ENCODE measurements at places on chromosomes 1 and 21.

GRCh38 chr1:99613716-99614115, 32.2 kb upstream of the PALMD start:
- DNase-seq: no peak

DNA sequence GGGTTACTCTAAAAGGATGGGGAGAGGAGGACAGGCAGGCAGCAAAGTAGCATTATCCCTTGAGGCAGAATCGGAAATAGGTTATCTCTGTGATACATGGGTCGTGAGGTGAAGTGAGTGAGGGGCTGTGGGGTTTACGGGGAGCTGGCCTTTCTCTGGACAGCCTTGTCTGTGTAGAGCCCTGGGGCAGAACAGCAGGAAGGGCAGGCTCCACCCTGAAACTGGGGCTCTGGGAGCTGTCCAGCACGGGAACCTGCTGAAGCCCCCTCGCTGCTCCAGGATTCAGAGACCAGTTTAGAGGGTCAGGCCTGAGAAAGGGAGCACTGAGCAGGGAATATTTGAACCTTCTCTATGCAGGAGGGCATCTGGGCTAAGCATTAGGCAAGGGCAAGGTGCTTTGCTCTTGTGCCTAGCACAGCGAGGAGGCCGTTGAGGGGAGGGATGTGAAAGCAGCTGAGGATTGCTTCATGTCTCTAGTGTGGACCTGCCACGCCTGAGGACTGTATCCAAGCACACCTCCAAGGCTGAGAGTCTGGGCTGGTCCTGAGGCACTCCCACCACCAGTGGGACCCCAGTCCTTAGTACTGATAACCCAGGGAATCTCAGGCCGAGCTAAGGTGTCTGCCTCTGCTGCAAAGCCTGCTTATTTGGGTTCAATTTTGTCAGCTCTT, 55.8 kb downstream of the NAV1 start:
- no peak for DNase-seq

DNA sequence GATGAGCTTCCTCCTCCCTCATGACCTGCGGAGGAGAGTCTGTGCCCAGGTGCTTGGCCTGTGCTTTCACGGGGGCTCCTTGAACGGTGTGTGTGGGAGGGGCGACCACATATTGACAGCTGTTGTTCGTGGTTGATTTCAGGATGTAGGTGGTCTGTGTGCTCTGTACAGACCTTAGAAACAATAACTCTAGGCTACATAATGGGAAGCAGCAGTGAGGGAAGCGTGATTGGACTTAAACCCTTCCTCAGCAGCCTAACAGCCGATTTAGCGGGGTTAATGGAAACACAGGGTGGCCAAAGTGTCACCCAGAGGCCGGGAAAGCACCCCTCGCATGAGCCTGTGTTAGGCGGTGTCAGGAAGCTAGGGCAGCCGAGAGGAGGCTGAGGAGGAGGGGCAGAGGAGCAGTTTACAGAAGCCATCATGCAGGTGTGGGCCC, 56.0 kb downstream of the TBCE start:
- DNase-seq: peak; percentile 17

DNA sequence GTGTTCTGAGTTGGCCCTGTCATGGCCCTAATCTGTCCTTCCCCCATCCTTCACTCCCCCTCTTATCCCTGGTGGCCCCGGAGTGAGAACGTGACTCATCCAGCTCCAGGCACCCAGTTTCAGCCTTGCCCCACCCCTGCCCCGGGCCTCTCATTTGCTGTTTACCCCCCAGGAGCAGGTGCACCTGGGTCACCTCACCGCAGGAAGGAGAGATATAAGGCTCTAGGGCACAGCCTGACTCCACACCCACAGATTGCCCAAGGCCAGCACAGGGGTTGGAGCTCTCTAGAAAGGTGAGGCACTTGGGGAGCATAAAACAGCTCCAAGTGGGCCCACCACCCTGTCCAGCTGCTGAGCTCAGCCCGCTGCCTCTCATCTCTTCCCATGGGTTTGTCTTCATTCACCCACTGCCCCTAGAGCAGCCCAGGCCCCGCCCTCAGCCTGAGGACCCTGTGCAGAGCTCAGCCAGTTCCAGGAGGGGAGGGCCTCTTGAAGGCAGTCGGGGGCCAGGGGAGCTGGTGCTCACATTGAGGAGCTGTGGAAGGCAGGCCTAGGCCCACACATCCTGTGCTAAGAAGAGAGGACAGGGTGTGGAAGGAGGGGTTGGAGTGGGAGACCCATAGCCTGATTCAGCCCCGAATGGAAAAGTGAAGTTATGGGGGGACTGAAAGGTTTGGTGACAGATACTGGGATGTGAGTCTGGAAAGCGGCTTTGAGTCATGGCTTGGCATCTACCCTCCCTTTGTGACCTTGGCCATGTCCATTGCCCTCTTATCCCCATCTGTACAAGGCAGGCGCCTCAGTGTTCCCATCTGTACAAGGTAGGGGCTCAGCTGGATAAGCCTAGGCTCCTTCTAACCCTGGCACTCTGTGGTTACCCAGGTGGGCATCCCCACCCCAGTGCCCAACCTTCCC, 16.1 kb upstream of the GPR37L1 start:
- DNase-seq: no peak

- no peak for DNase-seq
Measured at GRCh38 chr21:32383812-32384211, 9.0 kb downstream of the URB1 start.

DNA sequence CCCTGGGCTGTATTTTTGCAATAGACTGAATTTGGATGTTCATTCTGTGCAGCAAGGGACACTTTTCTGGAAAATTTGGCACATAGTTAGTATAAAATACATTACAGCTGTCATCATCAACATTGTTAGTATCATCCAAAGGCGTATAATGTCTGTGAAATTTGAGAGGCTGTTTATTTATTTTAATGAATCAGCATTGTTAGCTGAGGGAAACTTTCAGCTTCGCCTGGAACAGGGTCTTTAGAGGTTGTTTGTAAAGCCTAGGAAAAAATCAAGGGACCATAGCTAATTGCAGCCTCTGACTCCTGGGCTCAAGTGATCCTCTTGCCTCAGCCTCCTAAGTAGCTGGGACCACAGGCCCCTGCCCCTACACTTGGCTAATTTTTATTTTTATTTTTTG, 106.8 kb upstream of the USP24 start:
- DNase-seq: no peak

GRCh38 chr1:37656881-37657280, 22.2 kb upstream of the RSPO1 start:
- no peak for DNase-seq

DNA sequence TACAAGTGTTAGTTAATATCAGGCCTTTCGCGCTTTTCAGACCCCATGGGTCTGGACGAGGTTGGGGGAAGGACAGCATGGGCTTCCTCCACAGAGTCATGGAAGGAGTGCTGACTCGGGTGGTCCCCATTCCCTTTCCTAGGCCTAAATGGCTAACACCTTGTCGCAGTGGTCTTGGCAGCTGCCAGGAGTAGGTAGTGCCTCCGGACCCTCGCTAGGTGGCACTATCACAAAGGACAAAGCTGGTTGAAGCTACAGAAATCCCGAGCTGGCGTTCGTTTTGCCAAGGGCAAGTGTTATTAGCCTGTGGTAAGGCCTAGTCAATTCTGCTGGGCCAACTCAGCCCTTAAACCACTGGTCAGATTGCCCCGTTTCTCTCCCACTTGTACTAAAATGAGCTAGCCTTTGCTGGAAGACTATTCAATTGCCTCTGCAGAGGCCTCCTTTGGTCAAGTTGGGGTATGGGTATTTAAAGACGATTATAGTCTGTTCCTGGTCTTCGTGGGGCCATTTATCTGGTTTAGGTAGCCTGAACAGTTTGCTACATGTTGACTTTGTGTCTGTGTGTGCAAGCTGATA, 1.1 kb upstream of the UBE2Q1 start:
- DNase-seq: peak; percentile 74

- DNase-seq: no peak
Measured at GRCh38 chr1:23559985-23560741, 862 bp upstream of the ID3 start.

DNA sequence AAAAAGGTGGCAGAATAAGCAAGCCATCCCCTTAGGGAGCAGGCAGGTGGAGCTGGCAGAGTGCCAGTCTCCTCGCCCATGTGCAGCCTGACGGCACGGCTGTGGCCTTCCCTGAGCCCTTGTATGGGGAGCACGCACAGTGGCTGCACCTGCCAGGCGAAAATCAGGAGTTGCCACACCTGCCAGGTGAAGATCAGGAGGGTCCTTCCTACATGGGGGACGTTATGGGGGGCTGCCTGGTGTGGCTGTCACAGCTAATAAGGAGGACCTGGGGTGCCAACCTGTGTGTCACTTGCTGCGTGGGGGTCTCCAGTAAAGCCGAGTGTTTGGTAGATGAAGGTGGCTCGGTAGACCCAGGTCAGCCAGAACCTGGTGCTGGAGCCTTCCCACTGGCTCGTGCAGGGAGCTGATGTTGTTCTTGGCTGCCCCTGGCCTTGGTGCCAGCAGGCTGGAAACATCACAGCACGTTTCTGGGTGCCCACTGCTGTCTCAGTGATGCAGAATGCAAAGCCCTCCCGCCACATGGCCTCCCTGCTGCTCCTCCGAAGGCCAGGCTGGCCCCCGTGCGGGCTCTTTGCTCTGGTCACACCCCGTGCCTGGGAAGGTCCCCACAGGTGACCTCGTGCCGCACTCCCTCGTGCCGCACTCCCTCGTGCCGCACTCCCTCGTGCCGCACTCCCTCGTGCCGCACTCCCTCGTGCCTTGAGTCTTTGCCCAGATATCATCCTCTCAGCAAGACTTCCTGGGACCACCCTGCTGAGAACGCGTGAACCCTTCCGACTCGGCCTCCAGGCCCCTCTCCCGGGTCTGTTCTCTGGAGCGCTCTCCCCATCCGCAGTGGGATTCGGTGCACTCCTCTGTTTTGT, 55.4 kb downstream of the SLC37A1 start:
- DNase-seq: no peak

DNA sequence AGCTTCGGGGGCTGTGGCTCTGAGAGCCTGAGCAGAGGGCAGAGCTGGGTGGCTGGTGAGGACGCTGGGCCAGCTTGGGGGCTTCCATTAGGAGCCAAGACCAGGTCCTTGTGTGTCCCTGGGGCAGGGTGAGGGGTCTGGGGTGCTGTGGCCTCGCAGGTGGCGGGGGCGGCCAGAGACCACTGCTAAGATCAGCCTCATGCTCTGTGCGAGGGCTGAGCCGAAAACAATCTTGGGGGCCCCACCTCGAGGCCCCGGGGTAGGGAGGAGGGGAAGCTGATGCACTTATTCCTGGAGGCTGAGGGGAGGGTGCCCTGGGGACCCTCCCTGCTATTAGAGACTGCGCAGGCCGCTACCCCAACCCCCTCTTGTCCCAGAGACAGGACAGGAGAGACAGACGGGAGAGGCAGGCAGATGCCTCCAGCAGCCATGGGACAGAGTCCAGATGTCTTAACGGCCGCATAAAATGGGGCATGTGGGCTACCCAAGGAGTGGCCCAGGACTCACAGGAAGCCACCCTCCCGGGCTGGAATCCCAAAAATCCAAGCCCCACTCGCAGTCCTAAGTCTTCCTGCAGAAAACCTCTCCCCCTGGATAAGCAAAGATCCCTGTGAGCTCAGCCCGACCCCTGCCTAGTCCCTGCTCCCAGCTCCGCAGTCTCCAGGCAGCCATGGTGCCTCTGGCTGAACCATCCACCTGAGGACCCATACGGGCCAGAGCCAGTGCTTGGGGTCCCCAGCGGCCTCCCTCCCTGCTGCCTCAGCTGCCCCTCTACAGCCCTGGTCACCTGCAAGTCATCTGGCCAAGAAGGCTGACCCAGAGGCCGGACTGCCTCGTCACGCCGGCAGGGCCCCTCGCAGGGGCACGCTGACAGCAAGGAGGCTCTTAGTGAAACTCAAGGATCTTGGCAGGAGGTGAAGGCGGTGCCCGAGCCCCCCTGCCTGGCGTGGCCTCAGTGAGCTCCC, 43.6 kb upstream of the COL18A1 start:
- DNase-seq: no peak

- DNase-seq: no peak
Measured at GRCh38 chr1:19872190-19872589, 10.0 kb upstream of the OTUD3 start.

GRCh38 chr1:228876187-228876586, 140.9 kb downstream of the RHOU start:
- DNase-seq: no peak

Measured in activated T-cell treated with anti-CD3 and anti-CD28 coated beads for 48 hours (primary cell).